Activated CD4-positive, alpha-beta T cell treated with anti-CD3 and anti-CD28 coated beads, Interleukin-2, amount 50 U/mL, for 16 hours (primary cell): ENCODE measurements at places on chromosomes 5 and 9.

- no peak for DNase-seq
Observed at GRCh38 chr5:17396247-17396646, 101.8 kb upstream of the TAF11L2 start.

GRCh38 chr9:28598408-28598807 lies 1025.1 kb upstream of the C9orf72 start:
- no peak for DNase-seq

- DNase-seq: no peak
Observed at GRCh38 chr9:94746541-94747370, 20.3 kb downstream of the AOPEP start.

DNA sequence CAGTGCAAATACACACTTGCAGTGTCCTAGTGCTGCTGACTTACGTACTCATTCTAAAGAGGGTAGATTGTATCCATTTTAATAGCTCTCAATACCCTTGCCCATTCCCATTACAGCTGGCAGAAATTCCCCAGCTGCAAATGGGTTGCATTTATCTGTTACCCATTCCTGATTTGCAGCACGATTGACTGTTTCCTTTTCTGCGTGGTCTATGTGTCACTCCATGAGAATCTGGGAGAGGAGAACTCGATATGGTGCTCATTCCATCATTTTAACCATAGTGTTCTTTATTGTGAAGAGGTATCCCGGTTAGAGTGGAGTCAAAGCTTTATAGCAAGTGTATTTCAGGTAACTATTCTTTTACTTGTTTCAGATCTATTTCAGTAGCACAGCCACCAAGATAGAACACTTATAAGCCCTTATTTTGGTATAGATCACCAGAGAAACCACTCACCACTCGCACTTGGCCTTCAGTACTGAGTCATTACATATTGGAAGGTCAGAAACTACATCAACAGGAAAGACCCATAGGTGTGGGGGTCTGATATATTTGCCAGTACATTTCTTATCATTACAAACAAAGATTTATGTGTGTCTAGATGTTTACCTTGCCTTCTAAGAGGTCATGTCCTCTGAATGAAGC lies 139.5 kb downstream of the MUSK start:
- no peak for DNase-seq

- no peak for DNase-seq
Observed at GRCh38 chr5:145824040-145824439, 11.1 kb downstream of the PRELID2 start.

- no peak for DNase-seq
Observed at GRCh38 chr5:76245590-76245989, 157.5 kb upstream of the IQGAP2 start.

- no peak for DNase-seq
Observed at GRCh38 chr5:134527961-134528424, 2.5 kb downstream of the JADE2 start.

DNA sequence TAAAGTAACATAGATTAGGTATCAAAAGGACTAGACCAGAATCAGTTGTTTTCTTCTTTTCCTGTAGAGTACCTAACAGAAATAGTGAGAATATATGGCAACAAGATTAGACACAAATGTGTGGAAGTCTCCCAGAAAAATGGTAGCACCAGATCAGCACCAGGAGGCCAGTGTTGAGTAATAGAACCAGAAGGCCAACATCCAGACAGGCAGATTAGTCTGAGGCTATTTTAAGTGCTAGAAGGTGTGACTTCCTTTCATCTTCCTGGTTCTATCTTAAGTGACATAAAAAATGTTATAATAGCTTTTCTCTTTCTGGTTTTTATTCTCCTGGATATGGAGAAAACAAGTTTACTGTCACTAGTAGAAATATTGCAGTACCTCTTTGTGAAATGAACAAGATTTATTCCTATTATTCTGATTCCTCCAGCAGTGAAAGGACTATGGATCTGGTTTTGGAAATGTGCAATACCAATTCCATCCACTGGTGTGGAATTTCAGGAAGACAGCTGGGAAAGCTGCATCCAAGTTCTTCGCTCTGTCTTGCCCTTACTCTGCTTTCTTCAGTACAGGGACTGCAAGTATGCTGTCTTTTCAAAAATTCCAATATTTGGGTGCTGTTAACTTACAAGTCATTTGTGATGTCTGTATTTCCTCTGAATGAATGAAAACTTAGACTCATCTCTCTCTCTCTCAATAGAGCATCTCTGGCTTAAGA lies 39.1 kb downstream of the SHLD3 start:
- no peak for DNase-seq

GRCh38 chr5:139473565-139473964 lies 2.8 kb downstream of the SMIM33 start:
- DNase-seq: peak; percentile 30

DNA sequence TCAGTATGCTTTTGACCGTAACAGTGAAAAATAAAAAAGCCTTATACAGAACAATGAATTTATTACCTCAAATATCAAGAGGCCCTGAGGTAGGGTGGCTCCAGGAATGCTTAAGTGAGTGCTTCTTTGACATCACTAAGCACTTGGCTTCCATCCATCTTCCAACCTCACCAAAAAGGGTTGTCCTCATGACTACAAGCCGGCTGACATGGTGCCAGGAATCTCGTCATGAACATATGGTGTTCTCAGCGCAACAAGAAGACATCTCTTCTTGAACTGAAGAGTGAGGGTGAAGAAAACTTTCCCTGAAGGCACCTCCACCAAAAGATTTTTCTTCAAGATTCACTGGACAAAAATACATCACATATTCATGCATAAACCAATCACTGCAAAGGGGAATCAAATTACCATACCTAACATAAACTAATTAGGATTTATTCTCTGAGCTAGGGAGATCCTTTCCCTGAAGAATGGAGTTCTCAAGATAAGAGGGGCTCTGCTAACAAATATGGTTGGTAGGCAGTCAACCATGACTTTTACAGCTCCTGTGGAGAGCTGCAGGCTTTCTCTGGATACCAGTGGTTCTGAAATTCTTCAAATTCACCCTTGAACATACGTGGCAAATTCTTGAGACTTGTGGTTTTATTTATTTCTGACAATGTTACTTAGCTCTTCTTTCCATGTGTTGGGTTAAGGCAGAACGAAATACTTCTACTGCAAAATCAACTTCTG lies 49.5 kb downstream of the AGXT2 start:
- DNase-seq: no peak

DNA sequence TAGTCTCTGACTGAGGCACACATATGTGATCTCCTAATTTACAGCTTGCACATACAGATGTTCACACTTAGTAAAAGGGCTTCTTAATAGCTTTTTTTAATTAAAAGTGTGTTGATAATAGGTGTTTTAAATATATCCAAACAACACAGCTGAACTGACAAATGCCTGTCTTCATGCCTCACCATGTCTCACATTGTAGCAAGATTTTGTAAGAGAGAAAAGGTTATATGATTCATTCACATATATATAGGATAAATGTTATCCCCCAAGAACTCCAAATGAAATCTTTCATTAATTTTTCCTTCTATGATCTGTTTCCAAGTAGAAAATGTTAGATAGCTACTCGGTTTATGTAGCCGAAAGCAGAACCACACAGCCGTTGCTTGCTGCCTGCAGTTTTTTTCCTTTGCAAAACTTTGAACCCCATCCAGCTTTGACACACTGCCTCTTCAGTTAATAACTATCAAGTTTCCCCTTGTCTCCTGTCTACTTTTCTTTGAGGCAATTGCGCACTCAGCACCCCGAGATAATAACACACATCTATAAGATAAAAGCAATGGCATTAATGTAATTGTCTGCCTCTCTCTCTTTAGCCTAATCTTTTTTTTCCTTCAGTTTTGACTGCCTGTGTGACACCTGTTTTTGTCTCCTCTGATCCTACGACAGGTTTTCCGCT lies 299.2 kb downstream of the BNC2 start:
- DNase-seq: no peak

GRCh38 chr5:124393584-124394379 lies 352.7 kb downstream of the ZNF608 start:
- no peak for DNase-seq

- DNase-seq: no peak
Observed at GRCh38 chr5:6674886-6675285, 38.3 kb upstream of the TENT4A start.

GRCh38 chr5:116388564-116389258 lies 185.9 kb downstream of the SEMA6A start:
- no peak for DNase-seq

GRCh38 chr5:94849821-94850736 lies 231.6 kb downstream of the SLF1 start:
- peak; percentile 77 for DNase-seq

DNA sequence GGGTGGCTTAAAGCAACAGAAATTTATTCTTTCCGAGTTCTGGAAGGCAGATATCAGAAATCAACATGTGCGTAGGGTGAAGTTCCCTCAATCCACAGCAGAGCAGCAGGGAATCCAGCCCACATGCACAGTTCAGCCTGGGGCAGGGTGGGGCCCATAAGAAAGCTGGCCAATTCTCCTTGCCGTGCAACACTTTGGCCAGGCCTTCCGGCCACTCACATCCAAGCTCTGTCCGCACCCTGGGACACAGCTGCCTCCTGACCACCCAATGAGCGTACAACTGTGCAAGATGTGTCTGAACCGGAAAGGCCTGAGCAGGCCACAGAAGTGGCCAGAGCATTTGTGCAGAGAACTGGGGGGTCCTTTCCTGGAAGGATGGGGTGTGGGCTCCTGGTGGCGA lies 274.9 kb downstream of the GADD45G start:
- DNase-seq: no peak

GRCh38 chr9:36401897-36402480 lies 1.9 kb upstream of the RNF38 start:
- DNase-seq: no peak

DNA sequence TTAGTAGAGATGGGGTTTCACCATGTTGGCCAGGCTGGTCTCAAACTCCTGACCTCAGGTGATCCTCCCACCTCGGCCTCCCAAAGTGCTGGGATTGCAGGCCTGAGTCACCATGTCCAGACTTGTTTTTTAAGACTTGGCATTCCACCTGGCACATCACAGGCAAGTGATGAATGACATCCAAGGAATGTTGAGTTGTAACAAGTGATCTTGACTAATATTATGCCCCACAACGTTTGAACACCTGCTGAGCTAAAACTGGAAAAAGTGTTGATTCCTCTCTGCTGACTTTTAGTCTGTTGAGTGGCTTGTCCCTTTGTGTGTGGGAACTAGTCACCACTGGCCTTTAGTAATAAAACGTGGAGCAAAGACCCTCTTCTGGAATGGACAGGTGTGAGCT lies 54.6 kb downstream of the SUB1 start:
- DNase-seq: no peak

GRCh38 chr9:35089434-35089833 lies 7.0 kb downstream of the PIGO start:
- DNase-seq: no peak

DNA sequence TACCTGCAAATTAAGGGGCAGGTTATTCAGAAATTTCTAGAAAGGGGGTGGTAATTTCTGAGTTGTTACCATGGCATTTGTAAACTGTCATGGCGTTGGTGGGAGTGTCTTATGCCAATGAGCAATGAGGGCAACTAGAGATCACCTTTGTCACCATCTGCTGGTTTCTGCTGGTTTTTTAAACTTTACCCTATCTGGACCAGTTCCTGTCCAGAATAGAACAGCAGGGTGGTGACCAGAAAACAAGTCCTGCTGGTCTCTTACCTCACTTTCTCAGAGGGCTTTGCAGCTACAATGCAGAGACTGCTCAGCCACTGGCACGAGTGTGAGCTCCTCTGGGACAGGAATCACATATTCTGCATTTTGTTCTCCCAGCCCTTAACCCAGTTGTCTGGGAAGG lies 51.4 kb downstream of the FAM114A2 start:
- DNase-seq: no peak

DNA sequence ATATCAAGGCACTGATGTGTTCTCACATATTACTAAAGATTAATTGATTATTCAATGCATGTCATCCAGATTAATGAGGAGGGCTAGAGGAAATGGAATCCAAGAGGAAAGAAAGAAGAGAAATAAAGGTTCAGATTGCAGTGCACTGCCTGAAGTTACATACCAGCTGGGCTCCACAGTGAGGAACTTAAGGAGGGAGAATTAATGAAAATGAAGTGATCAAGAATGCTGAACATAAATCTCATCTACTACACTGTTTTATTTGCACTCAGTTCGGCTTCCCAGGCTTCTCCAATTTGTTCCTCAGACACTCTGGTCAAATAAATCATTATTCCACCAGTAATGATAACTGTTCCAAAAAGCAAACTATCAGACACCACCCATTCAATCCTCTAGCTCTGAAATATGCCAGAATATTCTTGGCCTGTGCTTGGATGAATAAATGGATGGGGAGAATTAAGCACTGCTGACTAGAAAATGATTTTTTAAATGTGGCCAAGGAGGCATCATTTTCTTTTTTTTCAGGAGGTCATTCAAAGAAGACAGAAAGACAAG lies 88.6 kb upstream of the FBN2 start:
- no peak for DNase-seq

- DNase-seq: no peak
Observed at GRCh38 chr9:98442114-98442513, 186.7 kb upstream of the TBC1D2 start.

DNA sequence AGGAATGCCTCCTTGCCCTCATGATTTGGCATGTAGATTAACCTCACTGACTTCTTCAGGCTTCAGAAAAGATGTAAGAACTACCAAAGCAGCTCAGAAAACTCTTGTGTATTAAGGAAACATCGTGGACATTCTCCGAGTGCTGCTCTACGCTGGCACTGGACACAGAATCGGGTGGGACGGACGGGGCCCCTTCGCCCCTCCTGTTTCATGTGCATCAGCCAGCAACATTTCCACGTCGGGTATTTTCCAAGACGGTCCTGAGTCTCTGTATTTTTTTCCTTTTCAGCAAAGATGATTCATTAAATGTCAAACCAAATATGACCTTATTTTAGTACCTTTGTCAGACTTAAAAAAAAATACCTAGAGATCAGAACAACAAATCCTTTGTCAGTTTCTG lies 583.6 kb downstream of the CCDC171 start:
- no peak for DNase-seq

GRCh38 chr9:130332384-130332926 lies 66.9 kb downstream of the HMCN2 start:
- no peak for DNase-seq

DNA sequence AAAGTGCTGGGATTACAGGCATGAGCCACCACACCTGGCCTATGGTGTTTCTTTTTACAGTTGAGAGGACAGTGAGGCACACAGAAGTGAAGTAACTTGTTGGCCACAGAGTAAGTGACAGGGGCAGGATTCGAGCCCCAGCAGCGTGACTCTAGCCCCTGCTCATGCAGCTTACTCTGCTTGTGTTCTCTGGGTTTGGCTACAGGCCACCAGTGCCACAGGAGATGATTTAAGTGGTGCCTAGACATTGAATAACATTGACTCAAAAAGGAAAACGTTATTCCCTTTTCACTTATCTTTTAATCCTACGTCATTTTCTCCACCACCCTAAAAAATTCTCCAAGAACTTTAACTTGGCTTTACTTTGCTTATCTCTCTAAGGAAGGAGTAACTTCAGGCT lies 61.4 kb downstream of the SNX24 start:
- DNase-seq: no peak
